ENCODE measurements at places on chromosomes 11 and 22. TPM values are rescaled to one million over a fixed set of nuclear protein-coding genes. Genes with fewer than 3 reads are reported as not detected.

DNA sequence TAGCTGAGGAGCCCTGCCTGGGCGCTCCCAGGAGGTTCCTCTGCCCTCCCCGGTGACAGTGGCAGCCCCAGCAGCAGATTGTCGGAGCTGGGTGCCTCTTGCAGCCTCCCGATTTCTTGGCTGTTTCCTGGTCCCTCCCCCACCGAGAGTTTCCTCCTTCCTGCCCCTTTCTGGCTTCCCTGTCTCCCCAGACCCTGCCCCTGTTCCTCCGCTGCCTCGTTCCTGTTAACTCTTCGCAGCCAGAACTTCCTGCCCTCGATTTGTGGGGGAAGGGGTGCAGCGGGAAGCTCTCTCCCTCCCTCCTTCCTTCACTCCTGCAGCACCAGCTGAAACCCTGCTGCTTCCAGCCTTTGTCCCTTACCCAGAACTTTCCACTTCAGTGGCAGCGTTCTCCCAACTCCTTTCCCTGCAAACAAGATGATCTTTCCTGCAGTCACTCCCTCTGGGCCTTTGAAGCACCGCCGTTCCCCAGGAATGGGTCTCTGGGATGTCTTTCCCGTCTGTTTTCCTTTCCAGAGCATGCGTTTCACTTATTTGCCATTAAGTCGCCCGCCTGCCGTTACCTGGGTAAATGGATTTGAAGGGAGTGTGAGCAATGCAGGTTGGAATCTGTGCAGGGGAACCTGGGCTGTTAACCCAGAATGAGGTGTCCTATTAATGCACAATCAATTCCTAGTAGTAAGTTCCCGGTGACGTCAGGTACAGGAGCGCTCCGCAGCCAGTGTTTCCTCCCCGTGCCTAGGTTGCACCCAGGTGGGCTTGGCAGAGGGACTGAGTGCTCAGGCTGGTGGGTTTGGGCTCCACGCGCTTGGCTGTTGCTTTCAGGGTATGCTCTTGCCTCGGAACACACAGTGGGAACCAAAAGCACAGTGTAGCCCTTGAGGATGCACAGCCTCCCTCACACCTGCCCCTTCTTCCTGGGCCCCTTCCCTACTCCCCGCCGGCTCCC lies 4.3 kb downstream of the GRK2 start:
- peaks cover 84% of the 10 kb centered on the region for H3K4me1 ChIP-seq
- H3K27ac ChIP-seq = peak overlapping the region; percentile 83
- peak overlapping the region; percentile 32 for H3K4me3 ChIP-seq
- no peaks in the 10 kb centered on the region for H3K27me3 ChIP-seq
- H3K36me3 ChIP-seq = peaks cover 26% of the 10 kb centered on the region

FKBP2 gene
- 57.5 TPM for total RNA-seq

GRCh38 chr11:80129396-80129795 lies 688.6 kb upstream of the TENM4 start:
- H3K4me1 ChIP-seq = no peaks in the 10 kb centered on the region
- no peaks in the 10 kb centered on the region for H3K36me3 ChIP-seq
- H3K27me3 ChIP-seq = no peaks in the 10 kb centered on the region

GRCh38 chr11:47775240-47775869 lies 8.2 kb upstream of the FNBP4 start:
- no peak overlapping the region for H3K27ac ChIP-seq
- no peaks in the 10 kb centered on the region for H3K4me1 ChIP-seq
- no peak overlapping the region for H3K4me3 ChIP-seq
- no peak for DNase-seq
- H3K27me3 ChIP-seq = no peaks in the 10 kb centered on the region
- H3K36me3 ChIP-seq = peaks cover 56% of the 10 kb centered on the region

PGA4 gene
- total RNA-seq = not detected

USP2 gene
- 6.2 TPM for total RNA-seq

GRCh38 chr22:42786606-42787356 lies 66.1 kb upstream of the A4GALT start:
- no peaks in the 10 kb centered on the region for H3K36me3 ChIP-seq
- no peaks in the 10 kb centered on the region for H3K27me3 ChIP-seq
- no peaks in the 10 kb centered on the region for H3K4me1 ChIP-seq
- H3K27ac ChIP-seq = no peak overlapping the region
- H3K4me3 ChIP-seq = no peak overlapping the region

DNA sequence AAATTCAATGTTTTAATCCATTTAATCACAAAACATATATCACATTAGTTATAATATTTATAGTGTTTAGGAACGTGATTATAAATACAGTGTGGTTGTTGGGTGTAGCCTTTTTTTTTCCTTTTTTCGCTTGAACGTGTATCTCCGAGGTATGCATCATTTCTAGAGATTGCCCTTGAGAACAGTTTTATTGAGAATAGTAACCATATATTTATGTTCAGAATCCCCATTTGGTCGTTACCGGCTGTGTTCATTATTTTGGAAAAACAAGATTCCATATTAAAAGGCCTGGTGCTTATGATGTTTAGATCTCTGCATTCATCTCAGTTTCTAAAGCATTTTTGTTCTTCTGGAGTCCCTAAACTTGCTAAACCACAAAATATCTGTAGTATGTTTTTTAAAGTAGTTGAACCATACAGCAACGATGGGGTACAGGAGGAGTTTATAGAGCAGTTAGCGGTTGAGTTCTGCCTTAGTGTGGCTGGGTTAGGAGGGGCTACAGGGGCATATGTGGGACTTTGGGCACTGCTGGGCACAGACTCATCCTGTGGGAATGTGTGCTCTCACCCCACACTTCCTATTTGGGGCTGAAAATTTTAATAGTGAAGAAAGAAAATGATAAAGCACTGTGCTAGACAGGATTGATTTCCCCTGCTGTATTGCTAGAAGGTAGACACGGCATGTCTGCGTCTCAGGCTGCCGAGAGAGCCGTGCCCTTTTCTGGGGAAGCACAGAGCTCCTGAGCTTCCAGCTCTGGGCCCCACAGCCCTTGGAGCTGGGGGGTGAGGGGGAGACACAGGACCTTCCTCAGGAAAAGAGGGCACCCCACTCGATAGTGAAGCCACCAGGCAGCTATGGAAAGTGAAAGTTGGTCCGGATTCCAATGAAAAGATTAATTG lies 81.5 kb upstream of the PPARA start:
- peak overlapping the region; percentile 87 for H3K4me3 ChIP-seq
- no peaks in the 10 kb centered on the region for H3K27me3 ChIP-seq
- H3K27ac ChIP-seq = peak overlapping the region; percentile 100
- peaks cover 33% of the 10 kb centered on the region for H3K4me1 ChIP-seq
- peaks cover 12% of the 10 kb centered on the region for H3K36me3 ChIP-seq
- DNase-seq = peak; percentile 54

- no peaks in the 10 kb centered on the region for H3K36me3 ChIP-seq
- H3K4me1 ChIP-seq = peaks cover 16% of the 10 kb centered on the region
- no peak overlapping the region for H3K27ac ChIP-seq
Measured at GRCh38 chr22:36185828-36186624, 15.6 kb downstream of the APOL4 start.

TPH1 gene
- 0.24 TPM for total RNA-seq

KCNJ4 gene
- 1.4 TPM for total RNA-seq

DNA sequence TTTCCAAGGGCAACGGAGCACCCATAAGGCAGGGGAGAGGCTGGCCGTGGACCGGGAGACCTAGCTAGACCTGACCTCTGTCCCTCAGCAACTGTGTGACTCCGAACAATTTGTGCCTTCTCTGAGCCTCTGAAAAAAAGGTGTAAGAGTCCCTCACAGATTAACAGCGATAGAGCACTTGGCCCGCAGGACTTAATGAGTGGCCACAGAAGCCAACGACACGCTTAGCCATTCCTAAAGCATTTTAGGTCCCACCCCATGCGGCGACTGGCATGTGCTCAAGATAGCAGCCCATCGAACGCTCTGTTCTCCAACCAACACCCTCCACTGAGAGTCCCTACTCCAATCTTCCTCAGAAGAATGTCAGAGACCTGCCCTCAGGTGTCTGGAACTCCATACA lies 1.5 kb downstream of the SULT4A1 start:
- no peak overlapping the region for H3K27ac ChIP-seq
- no peak overlapping the region for H3K4me3 ChIP-seq
- H3K36me3 ChIP-seq = no peaks in the 10 kb centered on the region
- DNase-seq = no peak
- peaks cover 57% of the 10 kb centered on the region for H3K27me3 ChIP-seq

- no peaks in the 10 kb centered on the region for H3K36me3 ChIP-seq
- no peak for DNase-seq
- no peak overlapping the region for H3K4me3 ChIP-seq
Measured at GRCh38 chr11:90912631-90913030, 689.8 kb upstream of the CHORDC1 start.

- peak overlapping the region; percentile 57 for H3K27ac ChIP-seq
- no peaks in the 10 kb centered on the region for H3K36me3 ChIP-seq
- no peak overlapping the region for H3K4me3 ChIP-seq
- peaks cover 33% of the 10 kb centered on the region for H3K4me1 ChIP-seq
- H3K27me3 ChIP-seq = no peaks in the 10 kb centered on the region
- DNase-seq = no peak
Measured at GRCh38 chr11:111795334-111795985, 29.3 kb upstream of the PPP2R1B start.

DNA sequence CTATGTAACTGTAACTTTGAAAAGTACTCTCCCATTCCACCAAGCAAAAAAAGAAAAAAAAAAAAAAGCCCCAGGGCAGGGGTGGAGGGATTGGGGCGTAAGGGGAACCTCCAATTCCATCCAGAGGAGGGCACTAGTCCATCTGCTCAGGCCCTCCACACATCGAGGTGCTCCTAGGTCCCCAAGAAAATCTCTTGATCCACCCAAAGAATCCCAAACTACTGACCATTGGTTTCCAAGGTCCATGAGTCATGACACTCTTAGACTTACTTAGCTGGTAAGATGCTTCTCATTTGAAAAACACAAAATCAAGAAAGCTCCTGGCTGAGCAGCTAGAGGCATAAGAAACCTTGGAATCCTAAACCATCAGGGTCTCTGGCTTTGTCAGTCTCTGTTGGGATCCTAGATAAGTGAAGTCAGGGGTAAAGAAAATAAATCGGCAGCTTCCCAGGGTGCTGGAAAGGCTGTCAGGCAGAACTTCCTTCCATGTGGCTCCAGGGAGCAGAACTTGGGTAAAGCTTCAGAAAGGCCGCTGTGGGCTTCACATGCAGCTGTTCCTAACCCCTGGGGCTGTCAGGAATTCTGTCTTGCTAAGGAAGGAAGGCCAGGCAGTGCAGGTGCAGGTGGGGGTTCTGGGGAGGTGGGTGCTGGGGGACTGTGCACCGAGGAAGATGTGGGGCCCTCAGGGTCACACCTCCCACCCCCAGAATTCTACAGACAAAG lies 49.4 kb upstream of the ADA2 start:
- peak overlapping the region; percentile 49 for H3K27ac ChIP-seq
- no peaks in the 10 kb centered on the region for H3K36me3 ChIP-seq

DNA sequence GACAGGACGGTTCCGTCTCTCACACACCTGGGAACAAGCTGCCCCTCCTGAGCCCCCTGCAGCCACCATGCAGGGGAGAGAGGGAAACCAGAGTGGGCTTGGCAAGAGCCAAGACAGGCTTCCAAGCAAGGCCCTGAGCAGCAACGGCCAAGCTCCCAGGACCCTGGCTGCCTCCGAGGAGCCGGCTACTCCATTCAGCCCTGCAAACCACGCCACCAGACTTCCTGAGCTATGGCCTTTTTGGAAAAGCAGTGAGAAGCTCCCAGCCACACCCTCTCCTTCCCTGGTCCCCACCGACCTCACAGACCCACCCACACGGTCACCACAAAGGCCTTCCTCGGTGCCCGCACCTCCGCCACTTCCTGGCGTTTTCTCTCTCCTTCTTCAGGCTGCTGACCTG lies 479.0 kb downstream of the BRD1 start:
- no peak overlapping the region for H3K27ac ChIP-seq
- DNase-seq = no peak
- H3K4me1 ChIP-seq = no peaks in the 10 kb centered on the region
- no peaks in the 10 kb centered on the region for H3K27me3 ChIP-seq
- H3K4me3 ChIP-seq = no peak overlapping the region
- no peaks in the 10 kb centered on the region for H3K36me3 ChIP-seq

DNA sequence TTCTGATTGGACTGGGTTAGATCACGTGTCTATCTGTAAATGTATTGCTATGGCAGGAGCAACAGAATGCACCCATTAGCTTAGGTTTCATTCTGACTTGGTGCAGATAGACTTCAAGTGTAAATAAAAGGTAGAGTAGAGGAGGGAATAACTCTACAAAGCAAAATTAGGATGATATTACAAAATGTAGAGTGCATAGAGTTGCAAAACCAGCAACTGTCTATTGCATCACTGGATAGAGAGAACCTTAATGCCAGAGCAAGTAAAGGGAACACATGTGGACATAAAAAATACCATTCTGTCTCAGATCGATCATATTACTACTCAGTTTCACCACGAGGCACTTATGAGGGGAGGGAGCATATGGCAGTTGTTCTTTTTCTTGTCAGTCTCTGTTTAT lies 22.0 kb upstream of the CAT start:
- no peak overlapping the region for H3K4me3 ChIP-seq
- H3K27me3 ChIP-seq = peaks cover 4% of the 10 kb centered on the region
- DNase-seq = no peak
- H3K27ac ChIP-seq = no peak overlapping the region
- H3K36me3 ChIP-seq = no peaks in the 10 kb centered on the region

UBXN1 gene
- 143 TPM for total RNA-seq

TCN2 gene
- total RNA-seq = 9.8 TPM

DNA sequence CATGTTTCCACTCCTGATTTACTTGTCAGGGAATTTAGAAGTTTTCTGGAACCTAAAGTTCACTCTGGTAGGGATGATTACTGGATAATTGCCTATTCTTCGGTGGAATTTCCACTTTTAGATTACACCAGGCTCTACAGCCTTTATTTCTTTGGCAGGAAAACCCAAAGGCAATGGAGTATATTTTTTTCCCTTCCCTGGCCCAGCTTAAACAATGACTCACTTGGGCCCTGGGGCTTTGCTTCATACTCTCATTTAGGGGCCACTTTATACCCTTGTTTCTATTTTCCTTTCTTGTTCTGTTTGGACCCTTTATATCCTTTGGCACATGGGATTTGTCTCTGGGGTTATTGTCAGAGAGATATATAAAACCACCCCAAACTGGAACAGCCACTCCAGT lies 114.7 kb downstream of the CSTPP1 start:
- no peak overlapping the region for H3K4me3 ChIP-seq
- no peaks in the 10 kb centered on the region for H3K36me3 ChIP-seq
- peaks cover 9% of the 10 kb centered on the region for H3K4me1 ChIP-seq

KLHL22 gene
- total RNA-seq = 36.2 TPM

- H3K4me1 ChIP-seq = no peaks in the 10 kb centered on the region
- no peaks in the 10 kb centered on the region for H3K36me3 ChIP-seq
- H3K27ac ChIP-seq = no peak overlapping the region
- peaks cover 44% of the 10 kb centered on the region for H3K27me3 ChIP-seq
Measured at GRCh38 chr11:128492903-128493569, 94.3 kb downstream of the ETS1 start.

OR8U1 gene
- not detected for total RNA-seq

GRCh38 chr11:7501251-7501650 lies 12.5 kb upstream of the PPFIBP2 start:
- H3K4me3 ChIP-seq = no peak overlapping the region
- H3K36me3 ChIP-seq = no peaks in the 10 kb centered on the region
- no peak for DNase-seq
- no peaks in the 10 kb centered on the region for H3K4me1 ChIP-seq
- H3K27ac ChIP-seq = no peak overlapping the region

DNA sequence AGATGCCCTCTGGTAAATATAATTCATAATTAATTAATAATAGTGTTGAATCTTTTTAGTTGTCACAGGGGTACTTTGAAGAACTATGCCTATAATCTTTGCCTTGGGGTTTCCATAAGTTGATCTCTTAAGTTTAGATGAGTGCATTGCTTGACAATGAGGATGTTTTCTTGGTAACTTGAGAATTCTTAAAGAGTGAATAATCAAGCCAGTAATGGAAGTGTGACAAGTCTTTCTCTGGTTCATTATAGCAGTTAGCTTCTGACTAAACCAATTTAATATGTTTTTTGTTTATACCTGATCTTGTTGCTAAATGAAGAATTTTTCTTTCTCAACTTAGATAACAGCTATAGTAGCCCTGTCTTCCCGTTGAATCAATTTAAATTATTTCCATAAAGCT lies 46.2 kb downstream of the ATXN10 start:
- DNase-seq = no peak

Measured in A673 (cell line).